ENCODE measurements at places on chromosomes 11 and 22.
A peak's percentile ranks its signal among the peaks of the same experiment; 100 is the strongest.

DNA sequence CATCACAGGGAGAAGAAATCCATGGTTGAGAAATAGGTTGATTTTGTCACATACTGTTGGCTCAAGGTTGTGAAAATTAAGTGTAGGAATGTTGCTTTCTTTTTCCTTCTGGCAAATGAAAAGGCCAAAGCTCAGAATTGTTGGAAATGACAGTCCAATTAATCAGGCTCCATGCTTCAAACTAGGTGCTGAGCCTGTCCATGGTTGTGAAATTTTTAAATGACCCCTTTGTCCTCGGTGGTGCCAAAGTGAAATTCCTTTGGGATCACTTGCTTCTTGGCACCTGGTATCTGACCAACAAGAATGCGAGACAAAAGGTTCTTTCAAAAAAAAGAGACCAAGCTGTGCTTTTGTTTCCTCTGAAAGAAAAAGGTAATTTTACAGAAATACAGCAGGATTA is 451.9 kb downstream of the ETS1 start:
- DNase-seq, result no peak

DNA sequence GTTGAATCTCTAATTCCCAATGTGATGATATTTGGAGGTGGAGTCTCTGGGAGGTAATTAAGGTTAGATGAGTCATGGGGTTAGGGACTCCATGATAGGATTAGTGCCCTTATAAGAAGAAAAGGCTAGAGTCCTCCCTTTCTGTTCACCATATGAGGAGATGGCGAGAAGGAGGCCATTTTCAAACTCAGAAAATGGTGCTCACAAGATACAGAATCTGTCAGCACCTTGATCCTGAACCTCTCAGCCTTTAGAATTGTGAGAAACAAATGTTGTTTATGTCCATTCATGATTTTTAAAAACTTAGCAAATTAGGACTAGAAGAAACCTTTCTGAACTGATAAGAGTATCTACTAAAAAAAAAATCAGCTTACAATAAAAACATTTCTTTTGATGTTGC is 57.7 kb upstream of the RASSF10 start:
- no peak for DNase-seq

- DNase-seq, result no peak
These were observed 8.2 kb upstream of the NAP1L4 start for GRCh38 chr11:3000032-3000961.

DNA sequence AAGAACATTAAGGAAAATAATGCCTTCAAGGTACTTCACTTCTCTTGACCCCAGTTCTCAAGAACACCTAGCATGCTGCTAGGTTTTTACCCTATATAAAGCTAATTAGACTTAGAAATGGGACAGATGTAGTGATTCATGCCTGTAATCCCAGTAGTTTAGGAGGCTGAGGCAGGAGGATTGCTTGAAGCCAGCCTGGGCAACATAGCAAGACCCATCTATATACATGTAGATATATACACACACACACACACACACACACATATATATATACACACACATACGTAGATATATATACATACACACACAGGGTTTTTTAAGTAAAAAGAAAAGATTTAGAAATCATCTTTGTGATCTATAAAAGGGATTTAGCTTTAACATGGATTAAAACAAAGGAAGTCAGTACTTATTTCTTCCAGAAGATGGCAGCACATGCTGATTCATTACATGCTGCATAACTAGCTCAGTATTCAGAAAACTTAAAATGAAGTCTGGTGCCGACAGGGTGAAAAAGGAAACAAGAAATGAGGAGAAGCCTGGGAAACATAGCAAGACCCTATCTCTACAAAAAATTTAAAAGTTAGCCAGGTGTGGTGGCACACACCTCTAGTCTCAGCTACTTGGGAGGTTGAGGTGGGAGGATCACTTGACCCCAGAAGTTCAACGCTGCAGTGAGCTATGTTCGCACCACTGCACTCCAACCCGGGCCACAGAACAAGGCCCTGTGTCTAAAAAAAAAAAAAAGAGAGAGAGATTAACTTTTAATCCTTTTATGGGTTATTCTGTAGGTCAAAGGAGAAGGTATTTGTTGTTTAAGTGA is 28.5 kb upstream of the RBX1 start:
- no peak for DNase-seq

DNA sequence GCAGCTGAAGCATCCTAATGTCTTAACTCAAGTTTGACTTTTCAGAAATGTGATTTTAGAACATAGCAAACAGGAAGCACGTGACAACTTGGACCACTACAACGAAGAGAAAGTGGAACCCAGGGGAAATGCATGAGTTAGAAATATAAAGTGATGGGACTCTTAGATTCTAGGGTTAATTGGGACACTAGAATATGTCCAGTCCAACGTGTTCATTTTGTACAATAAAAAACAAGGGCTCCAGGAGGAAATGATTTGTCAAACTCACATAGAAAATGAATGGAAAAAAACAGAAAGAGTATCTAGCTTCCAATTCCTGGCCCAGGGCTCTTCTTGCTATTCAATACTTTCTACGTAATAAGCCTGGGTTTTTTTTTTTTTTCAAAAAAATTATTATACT is 30.7 kb downstream of the TIMP3 start:
- no peak for DNase-seq

- DNase-seq, result no peak
These were observed 43.4 kb upstream of the NNMT start for GRCh38 chr11:114252767-114253166.

- peak; percentile 62 for DNase-seq
These were observed 54.9 kb downstream of the CD6 start for GRCh38 chr11:61026121-61027031.

Measured in activated CD4-positive, alpha-beta T cell treated with anti-CD3 and anti-CD28 coated beads, Interleukin-2, amount 50 U/mL, for 48 hours (primary cell).